Activated CD8-positive, alpha-beta memory T cell treated with anti-CD3 and anti-CD28 coated beads for 24 hours (primary cell): ENCODE measurements at places on chromosomes 5 and 9.

GRCh38 chr5:39896706-39897105 lies 471.9 kb upstream of the DAB2 start:
- no peak for DNase-seq

GRCh38 chr9:18555105-18555883 lies 81.3 kb downstream of the ADAMTSL1 start:
- DNase-seq: no peak

DNA sequence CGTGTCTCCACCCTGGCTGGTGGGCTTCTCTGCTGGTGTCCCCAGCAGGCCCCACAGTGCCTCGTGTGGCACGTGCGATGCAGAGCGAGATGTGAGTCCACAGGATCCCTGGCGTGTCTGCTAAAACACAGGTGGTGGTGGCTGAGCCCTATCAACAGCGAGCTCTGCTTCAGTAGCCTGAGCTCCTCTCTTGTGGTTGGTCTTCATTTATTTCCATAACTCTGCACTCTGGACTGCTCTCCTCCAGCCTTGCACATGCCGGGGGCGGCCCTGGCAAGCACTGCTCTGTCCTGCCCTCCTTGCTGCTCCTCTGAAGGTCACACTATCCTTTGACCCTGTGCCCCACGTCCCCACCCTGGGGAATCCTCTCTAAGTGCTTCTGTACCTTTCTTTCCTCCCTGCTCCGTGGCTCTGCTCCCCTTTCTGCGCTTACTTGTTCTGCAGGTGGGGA lies 59.2 kb downstream of the NSUN2 start:
- DNase-seq: peak; percentile 46

DNA sequence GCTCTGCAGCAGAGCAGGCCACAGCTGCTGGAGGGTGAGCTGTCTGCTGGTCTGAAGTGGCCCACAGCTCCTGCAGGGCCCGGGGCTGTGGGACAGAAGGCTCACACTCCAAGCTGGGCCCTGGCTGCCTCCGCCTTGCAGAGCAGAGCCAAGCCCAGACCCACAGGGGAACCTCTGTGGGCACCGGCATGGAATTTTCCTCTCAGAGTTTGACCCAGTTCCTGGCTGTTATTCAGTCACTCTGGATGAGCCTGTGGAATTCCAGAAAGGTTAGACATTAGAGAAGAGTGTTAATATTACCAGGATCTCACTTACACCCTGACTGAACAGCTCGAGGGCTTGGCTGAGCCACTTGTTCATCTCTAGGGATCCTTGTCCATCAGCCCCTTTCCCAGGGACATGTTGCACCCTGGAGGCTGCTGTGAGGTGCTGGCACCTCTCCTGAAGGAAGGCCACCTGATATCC lies 17.5 kb downstream of the IL9 start:
- no peak for DNase-seq

DNA sequence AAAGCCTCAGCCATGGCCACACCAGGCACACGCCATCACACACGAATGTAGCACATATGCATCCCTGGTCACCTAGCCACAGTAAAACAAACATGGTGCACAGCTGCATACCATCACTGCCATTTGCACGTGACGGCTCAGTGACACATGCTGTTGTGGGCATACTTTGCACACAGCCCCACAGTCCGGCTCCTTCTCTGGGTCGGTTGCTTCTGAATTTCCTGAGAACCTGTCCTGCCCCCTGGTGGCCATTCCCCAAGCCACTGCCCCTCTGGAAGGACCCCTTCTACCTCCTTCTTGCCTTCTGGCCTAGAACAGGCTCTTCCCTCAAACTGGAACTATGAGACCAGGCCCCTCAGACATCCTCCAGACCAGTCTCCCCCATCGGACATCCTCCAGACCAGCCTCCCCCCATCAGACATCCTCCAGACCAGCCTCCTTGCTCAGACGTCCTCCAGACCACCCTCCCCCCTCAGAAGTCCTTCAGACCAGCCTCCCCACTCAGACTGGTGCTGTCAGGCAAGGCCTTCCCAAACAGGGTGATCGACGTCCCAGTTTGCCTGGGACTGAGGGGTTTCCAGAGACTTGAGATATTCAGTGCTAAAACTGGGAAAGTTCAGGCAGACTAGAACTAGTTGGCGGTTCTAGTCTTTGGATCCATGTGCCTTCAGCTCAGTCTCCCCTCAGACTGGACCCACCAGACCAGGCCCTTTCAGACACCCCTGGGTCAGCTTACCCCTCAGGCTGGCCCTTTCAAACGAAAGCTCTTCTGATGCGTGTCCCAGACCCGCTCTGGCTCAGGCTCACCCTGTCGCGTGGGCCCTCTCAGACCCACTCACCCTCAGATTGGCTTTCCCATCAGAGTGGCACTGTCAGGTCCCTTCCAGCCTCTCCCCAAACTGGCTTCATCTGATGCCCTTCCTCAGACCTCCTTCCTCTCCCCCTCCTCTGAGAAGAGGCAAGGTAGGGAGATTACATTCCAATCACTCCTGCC lies 24.3 kb upstream of the ENHO start:
- DNase-seq: peak; percentile 78

DNA sequence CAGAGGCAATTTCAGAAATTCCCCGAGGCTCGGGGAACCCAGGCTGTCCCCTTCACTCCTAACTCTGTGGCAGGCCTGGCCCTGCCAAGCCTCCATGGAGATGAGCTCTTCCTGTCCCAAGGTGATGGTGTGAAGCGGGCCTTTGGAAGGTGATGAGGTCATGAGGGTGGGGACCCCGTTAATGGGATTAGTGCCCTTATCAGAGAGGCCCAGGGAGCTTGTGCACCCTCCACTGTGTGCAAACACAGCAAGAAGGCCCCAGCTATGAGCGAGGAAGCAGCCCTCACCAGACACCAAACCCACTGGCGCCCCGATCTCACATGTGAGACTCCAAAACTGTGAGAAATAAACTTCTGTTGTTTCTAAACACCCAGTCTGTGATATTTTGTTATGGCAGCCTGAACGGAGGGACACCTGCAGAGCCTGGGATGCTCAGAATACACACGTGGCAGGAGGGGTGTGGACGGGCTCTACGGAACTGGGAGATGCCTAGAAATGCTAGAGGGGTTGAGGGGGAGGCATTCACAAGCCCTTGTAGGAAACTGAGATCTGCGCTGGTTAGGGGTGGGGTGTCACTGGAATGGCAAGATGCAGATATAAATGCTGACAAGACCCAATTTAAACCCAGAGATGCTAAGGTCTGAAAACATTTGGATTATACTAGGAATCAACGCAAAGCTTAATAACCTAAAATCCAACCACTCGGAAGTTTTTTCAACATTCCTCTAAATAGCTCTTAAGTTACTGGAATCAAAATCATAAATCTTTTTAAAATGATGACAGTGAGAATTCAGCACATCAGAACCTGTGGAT lies 46.9 kb downstream of the ADAMTS2 start:
- no peak for DNase-seq

DNA sequence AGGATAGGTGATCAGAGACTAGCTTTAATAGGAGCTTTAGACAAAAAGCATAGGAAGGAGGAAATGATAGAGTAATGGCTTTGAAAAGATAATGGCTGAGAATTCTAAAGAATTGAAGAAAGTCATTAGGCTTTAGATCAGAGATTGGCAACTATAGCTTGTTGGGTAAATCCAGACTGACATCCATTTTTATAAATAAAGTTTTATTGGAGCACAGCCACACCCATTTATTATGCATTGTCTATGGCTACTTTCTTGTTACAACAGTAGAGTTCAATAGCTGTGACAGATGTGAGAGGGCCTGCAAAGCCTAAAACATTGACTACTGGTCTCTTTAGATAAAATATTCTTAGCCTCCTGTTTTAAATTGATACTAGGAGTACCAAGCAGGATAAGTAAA lies 40.7 kb upstream of the FYB1 start:
- DNase-seq: no peak

- DNase-seq: peak; percentile 60
Measured at GRCh38 chr5:170597109-170597751, 93.4 kb downstream of the KCNIP1 start.

DNA sequence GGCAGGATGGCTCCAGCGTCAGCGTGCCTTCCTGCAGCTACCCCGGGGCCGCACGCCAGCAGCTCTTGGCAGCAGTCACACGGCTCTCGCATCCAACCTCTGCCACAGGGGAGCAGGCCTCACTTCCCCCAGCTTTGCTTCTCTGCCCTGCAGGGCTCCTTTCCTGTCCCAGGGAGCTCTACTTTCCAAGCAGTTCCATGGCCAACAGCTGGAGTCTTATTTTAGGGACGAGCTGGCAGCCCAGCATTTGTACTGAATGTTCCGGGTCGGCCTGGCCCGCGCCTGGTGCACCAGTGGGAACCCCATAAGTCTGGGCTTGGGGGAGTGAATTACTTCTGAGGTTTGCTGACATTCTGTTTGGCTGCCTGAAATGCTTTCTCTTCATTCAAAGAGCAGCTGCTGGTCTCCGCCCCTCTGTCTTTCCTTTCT lies 34.6 kb downstream of the GADD45G start:
- no peak for DNase-seq

- DNase-seq: no peak
Measured at GRCh38 chr9:2029666-2030170, 14.6 kb downstream of the SMARCA2 start.

- no peak for DNase-seq
Measured at GRCh38 chr5:16483361-16483760, 17.8 kb upstream of the ZNF622 start.

GRCh38 chr5:135986401-135986800 lies 31.6 kb upstream of the LECT2 start:
- DNase-seq: no peak

DNA sequence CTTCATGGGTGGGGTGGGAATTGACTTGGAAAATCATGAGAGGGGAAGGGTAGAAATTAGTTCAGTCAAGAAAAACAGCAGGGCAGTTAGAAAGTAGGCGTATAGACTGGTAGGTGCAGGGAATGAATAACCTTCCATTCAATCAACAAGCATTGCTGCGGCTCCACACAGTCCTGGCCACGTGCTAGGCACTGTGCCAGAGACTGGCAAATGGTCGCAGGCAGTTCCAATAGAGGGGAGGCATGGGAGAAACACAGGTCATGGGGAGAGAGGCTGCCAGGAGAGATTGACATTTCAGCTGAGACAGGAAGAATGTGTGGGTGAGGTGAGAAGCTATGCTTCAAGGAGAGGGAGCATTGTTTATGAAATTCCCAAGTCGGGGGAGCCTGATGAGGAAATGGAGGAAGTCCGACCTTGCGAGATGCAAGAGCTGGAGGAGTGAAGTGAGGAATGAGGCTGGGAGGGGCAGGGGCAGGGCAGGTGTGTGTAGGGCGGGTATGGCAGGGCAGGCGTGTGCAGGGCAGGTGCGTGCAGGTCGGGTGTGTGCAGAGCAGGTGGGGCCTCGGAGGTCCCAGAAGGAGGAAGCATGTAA lies 54.4 kb upstream of the PPARGC1B start:
- no peak for DNase-seq

DNA sequence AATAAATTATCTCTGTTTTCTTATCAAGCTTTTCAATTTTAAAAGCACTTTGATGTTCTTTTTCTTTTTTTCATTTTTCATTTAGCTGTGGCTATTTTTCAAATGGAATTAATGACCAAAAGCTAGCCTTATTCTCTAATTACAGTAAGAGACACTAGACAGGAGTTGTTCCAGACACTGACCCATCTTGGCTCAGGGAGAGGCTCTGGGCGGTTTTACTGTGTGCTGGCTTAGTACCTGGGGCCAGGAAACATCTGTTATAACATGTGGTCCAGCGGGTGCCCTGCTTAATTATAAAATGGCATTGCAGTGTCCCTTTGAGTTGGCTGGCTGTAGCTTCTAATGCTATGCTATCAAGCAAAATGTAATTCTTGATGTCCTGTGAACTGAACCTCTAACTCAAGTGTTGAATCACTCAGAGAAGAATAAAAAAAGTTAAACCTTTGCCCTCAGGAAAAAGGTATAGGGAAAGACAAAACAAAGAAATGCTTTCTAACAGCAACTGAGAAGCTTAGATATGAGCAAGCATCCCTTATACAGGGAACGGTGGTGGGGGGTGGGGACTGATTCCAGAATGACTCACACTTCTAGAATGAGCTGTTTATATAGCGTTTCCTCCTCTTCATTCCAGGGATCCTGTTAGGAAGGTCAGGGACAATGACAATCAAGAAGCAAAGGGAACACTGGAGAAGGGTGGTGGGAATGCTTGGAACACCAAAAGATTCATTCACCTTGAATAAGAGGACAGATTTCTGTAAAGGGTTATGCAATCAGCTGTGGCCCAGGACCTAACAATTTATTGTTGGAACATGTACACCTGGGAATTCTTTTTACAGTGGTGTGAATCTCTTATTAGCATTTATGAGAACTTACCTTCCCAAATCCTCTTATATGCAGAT lies 58.7 kb upstream of the NFIB start:
- no peak for DNase-seq

DNA sequence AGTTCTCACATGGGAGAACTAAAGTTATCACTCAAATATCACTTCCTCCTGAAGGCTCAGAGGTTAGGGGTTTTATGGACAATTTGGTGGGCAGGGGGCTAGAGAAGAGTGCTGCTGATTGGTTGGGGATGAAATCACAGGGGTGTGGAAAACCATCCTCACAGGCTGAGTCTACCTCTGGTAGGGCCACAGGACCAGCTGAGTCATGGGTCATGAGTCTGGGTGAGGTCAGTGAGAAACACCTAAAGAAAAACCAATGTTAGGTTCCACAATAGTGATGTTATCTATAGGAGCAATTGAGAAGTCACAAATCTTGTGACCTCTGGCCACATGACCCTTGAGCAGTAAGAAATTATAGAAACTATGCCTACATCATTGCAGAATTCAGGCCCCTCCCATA lies 203.3 kb upstream of the TARS1 start:
- DNase-seq: no peak

- DNase-seq: no peak
Measured at GRCh38 chr9:89690334-89690912, 85.6 kb downstream of the GADD45G start.

DNA sequence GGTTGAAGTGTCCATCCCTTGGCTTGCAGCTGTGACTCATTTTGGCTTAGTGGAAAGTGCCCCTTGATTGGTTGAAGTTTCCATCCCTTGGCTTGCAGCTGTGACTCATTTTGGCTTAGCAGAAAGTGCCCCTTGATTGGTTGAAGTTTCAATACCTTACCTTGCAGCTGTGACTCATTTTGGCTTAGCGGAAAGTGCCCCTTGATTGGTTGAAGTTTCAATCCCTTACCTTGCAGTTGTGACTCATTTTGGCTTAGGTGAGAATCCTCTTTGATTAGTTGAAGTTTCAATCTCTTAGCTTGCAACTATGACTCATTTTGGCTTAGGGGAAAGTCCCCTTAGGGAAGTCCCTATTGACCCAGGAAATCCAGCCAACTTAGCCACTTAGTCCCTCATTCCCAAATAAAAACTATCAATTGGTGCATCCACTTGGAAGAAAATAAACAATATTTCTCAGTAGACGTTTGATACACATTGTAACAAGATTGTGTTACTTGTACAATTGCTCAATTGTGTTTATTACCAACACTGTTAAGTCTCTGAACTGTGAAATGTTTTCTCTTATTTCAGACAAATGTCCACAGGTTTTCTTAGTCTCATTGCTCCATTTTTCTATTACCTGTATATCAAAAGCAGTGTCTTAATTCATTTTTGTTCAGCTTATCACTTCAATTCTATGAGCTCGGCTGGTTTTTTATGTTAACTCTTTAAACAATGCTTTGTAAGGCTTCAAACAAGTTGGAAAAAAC lies 2308.8 kb upstream of the ACO1 start:
- DNase-seq: no peak

- DNase-seq: no peak
Measured at GRCh38 chr9:4070266-4070665, 229.6 kb downstream of the GLIS3 start.
